HCT116 (cell line): ENCODE measurements at places on chromosomes 1 and 21. TPM values are rescaled to one million over a fixed set of nuclear protein-coding genes. Genes with fewer than 3 reads are reported as not detected.

The PGBD2 gene
- total RNA-seq, result 5.1 TPM

The IKBKE gene
- 5.1 TPM for total RNA-seq

The KCNC4 gene
- total RNA-seq, result 13.0 TPM

The ZNF362 gene
- 11.1 TPM for total RNA-seq

The KRTAP11-1 gene
- total RNA-seq, result not detected

The LCE3E gene
- not detected for total RNA-seq

The CD1D gene
- total RNA-seq, result not detected

The YOD1 gene
- 13.6 TPM for total RNA-seq

The GJC2 gene
- total RNA-seq, result 0.76 TPM

The SPRR2G gene
- not detected for total RNA-seq

The NUP210L gene
- total RNA-seq, result 0.10 TPM

The LGR6 gene
- 0.20 TPM for total RNA-seq

The AGMAT gene
- total RNA-seq, result not detected

The KCNA3 gene
- 0.07 TPM for total RNA-seq

The LCE4A gene
- not detected for total RNA-seq

The DPYD gene
- total RNA-seq, result 1.7 TPM

The FAM151A gene
- not detected for total RNA-seq

The GJB3 gene
- 46.7 TPM for total RNA-seq
